ENCODE measurements at places on chromosomes 12 and 14. TPM values are rescaled to one million over a fixed set of nuclear protein-coding genes. Genes with fewer than 3 reads are reported as not detected.

Gene HHIPL1
- polyA plus RNA-seq = 3.0 TPM

DNA sequence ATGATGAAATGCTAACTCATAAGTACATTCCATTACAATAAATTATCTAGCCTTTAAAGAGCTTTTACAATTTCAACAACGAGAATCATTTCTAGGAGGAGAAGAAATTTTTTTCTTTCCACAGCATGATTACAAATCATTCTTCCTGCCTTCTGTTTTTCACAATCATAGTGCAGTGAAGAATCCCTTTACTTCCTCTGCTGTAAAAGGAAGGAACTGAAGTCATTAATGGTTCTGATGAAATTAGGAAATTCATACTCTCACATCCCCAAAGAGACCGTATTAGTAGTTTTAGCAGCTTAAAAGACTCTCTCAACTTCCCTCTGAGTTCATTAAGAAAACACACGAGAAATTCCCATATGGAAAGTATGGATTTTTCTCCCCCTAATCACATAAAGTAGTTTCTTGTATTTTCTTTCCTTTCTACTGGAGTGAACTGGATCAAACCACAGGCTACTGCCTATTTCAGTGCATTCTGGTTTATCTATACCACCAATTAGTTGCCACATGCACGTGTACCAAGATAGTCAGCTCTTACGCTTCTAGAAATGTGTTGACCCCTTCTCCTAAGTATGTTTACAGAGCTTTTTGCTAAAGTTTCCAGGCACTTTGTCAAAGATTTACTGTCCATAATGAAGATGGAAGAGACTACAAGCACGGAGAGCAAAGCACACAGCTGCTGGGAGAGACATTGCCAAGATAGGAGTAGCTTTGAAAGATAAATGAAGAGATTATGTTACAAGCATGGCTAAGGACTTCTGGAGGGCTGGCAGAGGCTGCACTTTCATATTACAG, 58.9 kb upstream of the KITLG start:
- no peak for DNase-seq

- no peak for DNase-seq
Measured at GRCh38 chr12:58703866-58704265, 216.4 kb downstream of the LRIG3 start.

DNA sequence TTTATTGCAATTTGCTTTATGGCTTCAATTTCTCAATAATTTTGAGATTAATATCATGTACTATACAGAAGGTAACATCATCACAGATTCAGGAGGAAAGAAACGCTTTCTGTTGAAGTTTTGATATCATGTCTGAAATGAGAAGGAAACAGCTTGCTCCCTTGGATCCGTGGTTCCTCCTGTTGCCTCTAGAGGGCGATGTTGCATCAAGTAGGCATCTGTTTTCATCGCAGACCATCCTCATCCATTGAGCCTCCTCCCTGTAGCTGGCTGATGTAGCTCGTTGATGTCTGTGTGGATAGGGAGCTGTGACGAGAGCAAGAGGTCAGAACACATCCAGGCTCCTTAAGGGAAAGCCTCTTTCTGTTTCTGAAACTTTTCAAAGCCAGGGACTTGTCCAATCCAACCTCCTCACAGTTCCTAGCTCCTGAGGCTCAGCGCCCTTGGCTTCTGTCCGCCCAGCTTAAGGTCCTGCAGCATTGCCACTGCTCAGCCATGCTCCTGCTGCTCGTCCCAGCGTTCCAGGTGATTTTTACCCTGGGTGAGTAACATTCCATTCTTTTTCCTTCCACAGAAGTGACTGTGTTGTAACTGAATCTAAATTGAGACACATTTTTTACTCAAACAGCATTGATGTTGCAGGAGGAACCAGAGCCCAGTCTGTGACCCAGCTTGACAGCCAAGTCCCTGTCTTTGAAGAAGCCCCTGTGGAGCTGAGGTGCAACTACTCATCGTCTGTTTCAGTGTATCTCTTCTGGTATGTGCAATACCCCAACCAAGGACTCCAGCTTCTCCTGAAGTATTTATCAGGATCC, 304.8 kb upstream of the OR4E1 start:
- DNase-seq = no peak

Measured in left renal pelvis (tissue), 4 donors.